ENCODE measurements at places on chromosomes 3 and 15. TPM values are rescaled to one million over a fixed set of nuclear protein-coding genes. Genes with fewer than 3 reads are reported as not detected.

Gene ESYT3
- 7.9 TPM for total RNA-seq

Gene TFRC
- total RNA-seq = 115 TPM

Gene TYRO3
- total RNA-seq = 17.4 TPM

Gene SI
- not detected for total RNA-seq

GRCh38 chr3:111761309-111761795 lies 97.7 kb upstream of the PHLDB2 start:
- peak; percentile 79 for DNase-seq

Gene MRPL3
- total RNA-seq = 68.4 TPM

Gene GPR62
- 0.20 TPM for total RNA-seq

DNA sequence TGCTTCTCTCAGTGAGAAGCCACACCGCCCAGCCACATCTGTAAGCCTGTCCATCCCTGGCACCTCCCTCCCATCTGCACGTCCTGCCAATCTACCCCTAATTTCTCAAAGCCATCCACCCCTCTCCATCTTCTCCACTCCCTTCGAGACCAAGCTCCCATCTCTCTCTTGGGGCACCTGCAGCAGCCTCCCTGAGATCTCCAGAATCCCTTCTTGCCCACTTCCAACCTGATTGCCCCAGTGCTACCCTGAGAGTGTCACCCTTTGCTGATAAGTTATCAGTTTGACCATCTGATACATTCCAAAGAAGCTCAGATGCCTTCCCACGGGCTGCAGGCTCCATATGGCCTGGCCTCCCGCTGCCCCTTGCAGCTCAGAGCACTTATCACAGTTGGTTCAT lies 496.1 kb downstream of the SHQ1 start:
- DNase-seq = no peak

- DNase-seq = no peak
These were observed 2.6 kb downstream of the PLCD1 start for GRCh38 chr3:38026856-38027255.

DNA sequence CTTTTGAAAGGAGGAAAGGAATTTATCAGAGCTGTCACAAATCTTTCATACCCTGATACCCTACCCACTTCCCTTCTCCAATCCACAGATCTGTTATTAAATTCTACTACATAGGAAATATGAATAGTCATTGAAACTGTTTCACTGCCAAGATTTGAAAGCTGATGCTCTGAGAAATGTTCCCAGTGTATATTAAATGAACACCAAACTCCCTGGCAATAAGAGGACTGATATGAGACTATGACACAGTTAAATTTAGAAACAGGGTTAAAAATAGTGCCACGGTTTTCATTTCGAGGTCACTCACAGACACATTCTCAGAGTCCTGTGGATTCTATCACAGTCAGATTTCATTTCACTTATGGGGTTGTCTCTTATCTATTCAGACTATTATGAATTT lies 27.2 kb upstream of the GBE1 start:
- no peak for DNase-seq

GRCh38 chr15:85581495-85581894 lies 201.1 kb downstream of the AKAP13 start:
- no peak for DNase-seq

Gene KLHL40
- 13.4 TPM for total RNA-seq

GRCh38 chr15:88430051-88430450 lies 37.1 kb downstream of the MRPL46 start:
- no peak for DNase-seq

DNA sequence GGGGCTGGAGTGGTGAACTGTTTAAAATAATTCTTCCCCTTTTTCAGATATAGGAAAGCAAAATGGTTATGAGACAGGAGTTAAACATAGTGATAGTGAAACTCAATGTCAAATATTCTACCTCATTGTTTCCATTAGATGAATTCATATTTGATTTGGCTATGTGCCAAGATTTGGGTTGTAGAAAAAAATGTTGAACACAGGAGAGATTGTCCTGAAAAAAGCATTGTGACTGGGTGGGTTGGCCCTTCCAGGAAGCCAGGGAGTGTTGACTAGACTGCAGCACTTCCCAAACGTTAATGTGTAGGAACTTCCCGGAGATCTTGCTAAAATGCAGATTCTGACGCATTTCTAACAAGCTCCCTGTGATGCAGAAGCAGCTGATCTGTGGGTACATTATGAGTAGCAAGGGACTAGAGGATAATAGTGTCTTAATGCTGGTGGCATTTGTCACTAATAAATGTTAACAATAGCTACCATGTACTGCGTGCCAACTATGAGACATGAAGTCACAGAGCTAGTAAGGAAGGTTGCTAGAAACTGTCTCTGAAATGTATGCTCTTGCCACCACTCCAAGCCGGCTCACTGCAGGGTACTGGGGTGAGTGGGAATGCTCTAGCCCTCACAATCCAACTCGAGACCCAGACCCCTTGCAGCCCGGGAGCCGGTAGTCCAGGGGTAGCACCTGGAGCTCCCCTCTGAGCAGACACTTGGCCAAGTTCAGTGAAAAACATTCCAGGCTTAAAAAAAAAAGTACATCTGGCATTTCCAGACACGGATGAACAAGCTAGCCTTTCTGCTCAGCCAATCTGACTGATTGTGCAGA lies 120.6 kb downstream of the CD47 start:
- peak; percentile 59 for DNase-seq

DNA sequence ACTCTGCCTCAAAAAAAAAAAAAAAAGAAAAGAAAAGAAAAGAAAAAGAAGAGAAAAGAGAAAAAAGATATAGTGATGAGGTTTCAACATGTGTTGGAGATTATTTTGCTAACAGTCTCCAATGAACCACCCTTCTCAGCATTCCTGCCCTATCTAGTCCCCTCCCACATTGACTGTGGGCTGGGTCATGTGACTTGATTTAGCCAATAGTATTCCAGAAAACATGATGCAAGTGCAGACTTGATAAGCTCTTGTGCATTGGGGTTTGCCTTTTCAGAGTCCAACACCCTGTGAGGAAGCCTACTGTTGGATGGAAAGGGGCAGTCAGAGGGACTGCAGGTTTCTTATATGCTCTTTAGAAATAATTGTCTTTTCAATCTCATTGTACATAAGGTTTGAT lies 37.8 kb upstream of the MED12L start:
- DNase-seq = no peak

Gene ACVR2B
- total RNA-seq = 9.0 TPM

DNA sequence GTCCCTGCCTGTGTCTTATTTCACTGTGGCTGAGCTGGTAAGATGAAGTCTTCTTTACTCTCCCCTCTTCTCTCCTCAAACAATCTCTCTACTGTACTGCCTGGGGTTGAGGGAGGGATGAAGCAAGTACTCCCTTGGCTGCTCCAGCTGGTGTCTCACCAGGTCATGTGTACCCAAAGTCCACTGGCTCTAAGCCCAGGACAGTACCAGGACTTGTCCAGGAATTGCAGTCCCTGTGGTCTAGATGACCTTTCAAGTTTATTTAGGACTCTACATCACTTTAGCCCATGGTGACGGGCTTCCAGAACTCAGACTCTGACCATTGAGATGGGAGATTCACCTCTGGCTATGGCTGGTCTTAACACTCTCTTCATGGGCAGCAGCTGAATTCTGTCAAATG lies 17.5 kb upstream of the SLC27A2 start:
- no peak for DNase-seq

DNA sequence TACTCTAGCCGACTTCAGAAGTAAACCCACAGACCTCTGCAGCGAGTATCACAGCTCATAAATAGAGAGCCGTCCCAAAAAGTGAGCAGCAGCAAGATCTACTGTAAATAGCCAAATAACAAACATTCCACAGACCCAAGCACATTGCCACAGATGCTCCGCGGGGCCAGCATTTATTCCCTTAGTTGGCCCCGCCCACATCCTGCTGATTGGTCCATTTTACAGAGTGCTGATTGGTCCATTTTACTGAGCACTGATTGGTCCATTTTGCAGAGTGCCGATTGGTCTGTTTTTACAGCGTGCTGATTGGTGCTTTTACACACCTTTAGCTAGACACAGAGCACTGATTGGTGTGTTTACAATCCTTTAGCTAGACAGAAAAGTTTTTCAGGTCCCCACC lies 17.3 kb upstream of the GABRB3 start:
- no peak for DNase-seq

DNA sequence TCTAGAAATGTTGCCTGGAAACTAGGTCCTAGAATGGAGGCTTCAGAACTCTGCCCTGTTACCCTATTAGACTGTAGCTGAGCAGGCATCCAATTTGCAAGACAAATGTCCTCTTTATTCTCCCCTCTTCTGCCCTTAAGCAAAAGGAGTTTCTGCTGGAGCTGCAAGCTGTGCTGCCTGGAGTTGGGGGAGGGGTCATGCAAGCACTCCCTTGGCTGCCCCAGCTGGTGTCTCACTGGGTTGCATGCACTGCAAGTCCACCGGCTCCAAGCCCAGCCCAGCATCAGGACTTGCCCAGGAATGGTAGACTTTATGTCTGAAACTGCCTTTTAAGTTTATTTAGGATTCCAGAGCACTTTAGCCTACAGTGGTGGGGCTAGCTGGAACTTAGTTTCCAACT lies 15.7 kb upstream of the RBP2 start:
- DNase-seq = no peak

DNA sequence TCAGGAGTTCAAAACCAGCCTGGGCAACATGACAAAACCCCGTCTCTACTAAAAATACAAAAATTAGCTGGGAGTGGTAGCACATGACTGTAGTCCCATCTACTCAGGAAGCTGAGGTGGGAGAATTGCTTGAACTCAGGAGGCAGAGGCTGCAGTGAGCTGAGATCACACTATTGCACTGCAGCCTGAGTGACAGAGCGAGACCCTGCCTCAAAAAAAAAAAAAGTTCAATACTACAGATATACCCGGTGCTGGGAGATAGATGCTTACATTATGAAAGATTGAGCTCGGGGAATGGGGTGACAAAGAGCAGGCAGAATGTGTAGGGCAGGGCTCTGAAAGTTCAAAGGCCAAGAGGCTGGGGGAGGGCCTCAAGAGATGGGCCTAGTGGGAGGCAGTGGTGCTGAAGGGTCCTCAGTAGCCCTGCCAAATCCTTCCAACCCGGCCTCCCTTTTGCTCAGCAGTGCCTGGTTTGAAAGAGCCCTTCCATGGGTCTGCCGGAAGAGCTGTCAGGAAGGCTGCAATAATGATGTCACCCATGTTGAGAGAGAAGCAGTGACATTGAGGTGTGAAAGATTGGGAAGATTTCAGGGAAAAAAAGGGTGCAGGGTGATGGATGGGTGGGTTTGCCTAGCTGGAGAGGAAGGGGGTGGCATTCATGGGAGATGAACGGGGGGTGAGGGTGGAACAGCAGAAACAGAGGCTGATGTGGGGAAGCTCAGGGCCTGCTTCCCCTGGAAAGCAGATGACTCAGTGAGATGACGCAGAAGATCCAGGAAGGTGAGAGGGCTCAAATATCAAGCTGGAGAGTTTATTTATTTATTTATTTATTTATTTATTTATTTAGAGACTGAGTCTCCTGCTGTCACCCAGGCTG lies 20.0 kb upstream of the IREB2 start:
- DNase-seq = no peak

GRCh38 chr3:89697321-89697916 lies 590.0 kb downstream of the EPHA3 start:
- DNase-seq = no peak

DNA sequence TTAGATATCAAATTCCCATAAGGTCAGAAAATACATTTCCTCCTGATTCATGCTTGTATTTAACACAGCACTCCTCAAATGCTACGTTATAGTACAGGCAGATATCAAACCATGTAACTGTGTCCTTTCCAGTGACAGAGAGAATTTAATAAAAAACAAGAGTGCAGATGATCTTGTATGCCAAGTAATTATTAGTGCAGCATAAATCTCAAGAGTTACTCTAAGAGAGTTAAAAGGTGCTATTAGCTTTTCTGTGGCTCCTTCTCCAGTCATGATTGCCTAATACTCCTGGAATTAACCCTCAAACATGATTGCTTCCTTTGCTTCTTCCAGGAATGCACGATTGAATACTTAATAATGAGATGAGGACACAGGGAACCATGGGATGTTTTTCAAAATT lies 413.0 kb upstream of the DPH6 start:
- DNase-seq = no peak

DNA sequence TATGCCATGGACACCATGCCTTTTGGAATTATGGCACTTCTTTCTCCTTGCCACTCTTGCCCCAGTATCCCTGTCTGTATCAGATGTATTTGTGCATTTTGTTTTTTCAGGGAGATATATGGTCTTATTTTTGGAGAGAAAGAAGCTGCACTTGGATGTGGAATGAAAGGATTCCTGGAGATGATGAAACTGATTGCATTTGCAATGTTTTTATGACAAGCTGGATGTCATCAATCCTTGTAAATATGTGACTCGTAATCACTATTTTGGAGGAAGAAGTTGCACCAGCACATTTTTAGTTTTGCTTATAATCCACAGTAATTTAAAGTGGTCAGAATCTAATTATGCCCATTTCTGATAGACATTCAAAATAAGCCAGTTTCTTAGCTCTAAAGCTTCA lies 165.0 kb downstream of the NR1D2 start:
- peak; percentile 73 for DNase-seq

GRCh38 chr3:50089609-50089945 lies 858 bp downstream of the RBM5 start:
- DNase-seq = no peak

- no peak for DNase-seq
These were observed 9.4 kb upstream of the ANPEP start for GRCh38 chr15:89823836-89824606.

Gene PLA2G4B
- 16.5 TPM for total RNA-seq

GRCh38 chr15:64284042-64284441 lies 71.9 kb downstream of the CSNK1G1 start:
- DNase-seq = no peak

Gene MNS1
- 4.4 TPM for total RNA-seq

Gene ITIH1
- 1.3 TPM for total RNA-seq

Gene ST3GAL6
- 11.2 TPM for total RNA-seq

Gene PAQR5
- total RNA-seq = 7.2 TPM

Gene NEK10
- 5.0 TPM for total RNA-seq

DNA sequence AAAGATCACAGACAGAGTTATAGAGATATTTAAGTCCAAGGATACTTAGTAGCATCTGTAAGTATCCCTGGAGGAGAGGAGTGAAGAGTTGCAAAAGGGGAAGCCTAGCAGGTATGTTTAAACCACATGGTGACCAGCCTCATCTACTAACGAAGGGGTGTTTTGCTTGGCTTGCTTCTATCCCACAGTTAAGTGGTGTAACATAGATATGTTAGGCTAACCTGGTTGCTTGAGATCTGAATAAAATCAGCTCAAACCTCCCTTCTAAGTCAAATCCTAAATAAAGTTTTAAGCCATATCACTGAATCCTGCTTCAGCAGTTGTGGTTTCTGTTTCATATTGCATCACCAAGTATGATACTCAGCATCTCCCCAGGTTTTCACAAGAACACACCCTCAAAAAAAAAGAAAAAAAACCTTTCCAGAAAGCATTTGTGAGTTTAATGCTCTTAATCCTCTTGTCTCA lies 880.2 kb downstream of the ROBO1 start:
- peak; percentile 31 for DNase-seq
